Mammary microvascular endothelial cell (primary cell): ENCODE measurements at places on chromosomes 7 and 10. TPM values are rescaled to one million over a fixed set of nuclear protein-coding genes. Genes with fewer than 3 reads are reported as not detected.

Gene ZNF438
- 15.9 and 23.8 TPM in 2 replicates for total RNA-seq

Gene NT5C2
- 41.6 and 45.6 TPM in 2 replicates for total RNA-seq

Gene TPST1
- total RNA-seq = 14.9 and 15.3 TPM in 2 replicates

Gene PON1
- not detected in 2 replicates for total RNA-seq

Gene TMEM225B
- total RNA-seq = 0.15 TPM in 1 of 2 replicates, not detected in the other

Gene SP4
- total RNA-seq = 4.1 and 5.2 TPM in 2 replicates

Gene ACSM6
- not detected in 2 replicates for total RNA-seq
